ENCODE measurements at places on chromosomes 3 and 15.
A peak's percentile ranks its signal among the peaks of the same experiment; 100 is the strongest.

DNA sequence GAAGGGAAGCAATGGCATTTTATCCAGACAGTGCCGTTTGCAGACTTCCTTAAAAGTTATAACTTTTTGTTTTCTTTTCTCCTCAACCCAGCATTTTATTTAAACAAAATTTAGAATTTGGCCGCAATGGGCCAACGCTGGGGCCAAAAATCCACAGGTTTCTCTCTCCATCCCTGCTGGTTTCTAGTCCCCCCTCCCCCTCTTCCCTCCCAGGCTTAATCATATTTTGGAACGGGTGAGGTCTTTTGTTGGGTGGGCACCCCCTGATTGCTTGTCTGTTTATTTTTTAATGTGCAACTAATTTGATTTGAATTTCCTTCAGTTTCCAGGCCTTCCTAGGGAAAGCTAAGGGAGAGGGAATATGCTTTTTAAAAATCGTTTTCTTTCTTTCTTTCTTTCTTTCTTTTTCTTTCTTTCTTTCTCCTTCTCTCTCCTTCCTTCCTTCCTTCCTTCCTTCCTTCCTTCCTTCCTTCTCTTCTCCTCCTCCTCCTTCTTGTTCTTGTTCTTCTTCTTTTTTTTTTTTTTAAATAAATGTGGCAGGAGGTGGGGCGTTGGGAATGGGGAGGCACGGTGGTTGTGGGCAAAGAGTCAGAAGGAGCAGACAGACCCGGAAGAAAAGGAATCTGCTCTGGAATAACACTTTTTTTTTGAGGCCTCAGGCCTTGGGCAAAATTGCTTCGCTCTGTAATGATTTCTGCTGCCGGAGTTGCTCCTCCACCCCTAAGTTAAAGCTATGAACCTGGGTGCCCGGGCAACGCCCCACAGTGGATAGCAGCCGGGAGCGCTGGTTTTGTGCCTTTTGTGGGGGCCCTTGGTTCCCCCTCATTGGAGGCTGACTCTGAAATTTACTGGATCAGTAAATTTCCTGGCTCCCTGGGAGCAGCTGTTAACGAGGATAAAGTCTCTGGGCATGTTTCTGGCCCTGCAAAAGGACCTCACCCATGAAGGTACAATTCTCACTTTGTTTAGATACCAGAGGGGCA, 1.9 kb downstream of the FNDC3B start:
- no peak for DNase-seq

DNA sequence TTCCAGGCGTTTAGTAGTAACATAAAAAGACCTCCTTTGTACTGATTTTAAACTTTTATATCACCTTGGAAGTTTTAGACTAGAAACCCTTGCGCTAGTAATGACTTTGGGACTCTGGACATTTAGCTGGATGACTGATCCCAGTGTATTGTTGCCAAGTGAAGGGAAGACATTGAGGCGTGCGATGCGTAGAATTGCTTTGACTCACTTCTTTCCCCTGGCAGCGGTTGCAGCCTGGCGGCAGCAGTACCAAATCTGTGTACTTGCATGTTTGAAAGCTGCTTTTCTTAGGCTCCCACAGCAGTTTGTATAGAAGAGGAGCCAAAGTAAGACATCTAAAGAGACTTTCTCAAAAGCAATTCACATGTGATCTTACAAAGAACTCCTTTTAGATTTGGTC, 151.6 kb downstream of the BBX start:
- DNase-seq: no peak

DNA sequence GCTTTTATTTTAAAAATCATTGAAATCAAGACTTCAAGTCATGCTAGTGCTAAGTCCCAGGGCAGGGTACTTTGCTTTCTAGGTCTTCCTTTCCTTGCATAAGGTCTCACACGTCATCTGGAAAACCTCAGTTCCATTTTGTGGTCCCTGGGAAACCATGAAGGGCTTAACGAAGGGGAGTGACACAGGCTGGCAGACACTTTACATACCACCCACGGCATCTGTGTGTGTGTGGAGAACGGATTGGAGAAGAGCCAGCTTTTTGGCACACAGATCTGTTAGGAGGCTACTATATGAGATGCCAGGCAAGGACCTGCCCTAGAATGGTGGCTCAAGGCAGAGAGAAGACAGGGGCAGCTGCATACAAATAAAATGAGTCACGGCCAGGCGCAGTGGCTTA, 107.5 kb upstream of the NSMCE3 start:
- DNase-seq: no peak

GRCh38 chr15:64930778-64931371, 19.2 kb downstream of the ANKDD1A start:
- DNase-seq: no peak

- DNase-seq: peak; percentile 27
Observed at GRCh38 chr3:133812872-133813271, 7.3 kb downstream of the SRPRB start.

DNA sequence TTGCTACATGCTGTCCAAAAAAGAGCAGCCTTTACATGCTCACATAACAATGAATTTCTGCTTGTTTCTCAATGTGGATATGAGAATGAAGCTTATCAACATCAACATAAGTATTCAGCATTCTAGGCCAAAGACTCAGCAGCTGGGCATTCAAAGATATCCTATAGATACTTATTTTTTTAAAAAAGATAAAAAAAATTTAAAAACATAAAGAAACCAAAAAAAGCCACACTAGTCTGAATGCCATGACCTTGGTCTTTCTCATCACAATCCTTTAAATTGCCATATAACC, 182.0 kb downstream of the TNIK start:
- no peak for DNase-seq

GRCh38 chr15:84638103-84638502, 16.0 kb downstream of the WDR73 start:
- DNase-seq: no peak

DNA sequence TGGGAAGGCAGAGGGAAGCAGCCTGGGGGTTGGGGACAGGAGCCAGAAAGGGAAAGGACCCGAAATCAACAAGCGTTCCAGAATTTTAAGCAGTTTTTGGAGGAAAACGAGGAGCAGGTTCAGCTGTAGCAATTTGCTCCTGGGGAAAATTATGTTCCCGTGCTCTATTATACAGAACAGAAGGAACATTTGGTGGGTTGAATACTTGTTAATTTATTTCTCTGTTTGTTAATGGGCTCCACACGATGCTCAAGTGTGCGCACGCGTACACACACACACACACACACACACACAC, 149.2 kb upstream of the LINGO1 start:
- no peak for DNase-seq

GRCh38 chr15:49439678-49440395, 16.8 kb downstream of the FGF7 start:
- no peak for DNase-seq

- DNase-seq: no peak
Observed at GRCh38 chr15:40336744-40337122, 4.0 kb downstream of the CCDC9B start.

DNA sequence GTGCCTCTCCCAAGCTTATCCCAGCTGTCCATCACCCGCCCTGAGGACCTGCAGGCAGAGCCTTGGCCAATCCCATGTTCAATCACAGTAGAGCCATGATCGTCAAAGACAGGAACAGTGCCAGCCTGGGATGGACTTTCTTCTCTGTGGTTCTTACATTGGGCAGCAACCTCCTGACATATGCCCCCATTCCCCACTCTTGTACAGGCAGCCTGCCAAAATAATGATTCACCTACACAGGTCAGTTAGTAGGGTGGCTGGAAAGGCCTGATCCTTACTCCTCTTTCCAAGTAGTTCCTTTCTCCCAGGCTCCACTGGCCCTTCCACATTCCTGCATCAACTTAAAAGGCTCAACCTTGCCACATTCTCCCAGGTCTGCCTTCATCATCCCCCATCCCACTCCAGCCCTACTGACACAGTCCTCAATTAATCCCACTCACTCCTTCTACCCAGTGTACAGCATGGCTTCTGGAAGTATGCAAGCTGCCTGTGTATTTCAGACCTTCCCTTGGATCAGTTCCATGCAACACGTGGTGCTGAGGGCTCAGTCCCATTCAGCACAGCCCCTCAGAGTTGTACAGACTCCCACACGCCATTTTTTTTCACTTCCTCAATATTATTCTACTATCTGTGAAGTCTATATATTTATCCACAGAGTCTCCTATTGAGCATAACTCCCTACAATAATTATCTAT, 189.8 kb downstream of the NTRK3 start:
- no peak for DNase-seq

GRCh38 chr15:91913560-91913959, 60.1 kb downstream of the SLCO3A1 start:
- no peak for DNase-seq

DNA sequence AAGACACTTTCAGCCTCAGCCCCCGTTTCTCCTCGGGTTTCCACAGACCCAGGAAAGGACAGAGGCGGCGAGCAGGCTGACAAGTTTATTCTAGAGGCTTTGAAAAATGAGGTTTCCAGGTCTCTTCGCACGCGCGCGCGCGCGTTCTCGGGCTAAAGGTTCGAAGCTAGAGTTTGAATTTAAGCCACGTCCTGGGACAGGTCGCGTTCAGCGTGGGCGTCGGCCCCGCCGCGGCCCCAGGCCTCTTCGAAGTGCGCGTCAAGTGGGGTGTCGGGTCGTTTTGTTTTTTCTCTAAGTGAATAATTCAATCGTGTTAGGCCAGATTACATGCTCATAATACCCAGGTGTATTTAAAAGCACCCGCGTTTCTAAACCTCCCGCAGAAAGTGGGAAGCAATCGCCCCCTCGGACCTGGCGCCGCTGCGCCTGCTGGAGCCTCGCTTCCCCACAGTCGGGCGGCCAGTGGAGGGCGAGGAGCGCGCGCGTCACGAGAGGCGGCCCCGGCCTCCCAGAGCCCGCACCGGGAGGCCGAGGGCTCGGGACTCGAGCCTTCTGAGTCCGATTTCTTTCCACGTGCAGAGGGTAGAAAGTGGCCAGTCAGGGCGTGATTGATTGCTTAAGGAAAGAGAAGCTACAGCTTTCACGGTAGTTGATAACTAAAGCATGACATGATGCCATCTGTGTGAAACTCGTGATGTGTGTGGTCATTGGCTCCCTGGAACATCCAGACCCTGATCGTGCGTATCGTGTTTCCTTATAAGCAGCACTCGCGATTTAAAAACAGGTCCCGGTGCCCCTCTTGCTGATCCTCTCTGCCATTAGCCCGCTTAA, 15.8 kb upstream of the SOX2 start:
- no peak for DNase-seq

DNA sequence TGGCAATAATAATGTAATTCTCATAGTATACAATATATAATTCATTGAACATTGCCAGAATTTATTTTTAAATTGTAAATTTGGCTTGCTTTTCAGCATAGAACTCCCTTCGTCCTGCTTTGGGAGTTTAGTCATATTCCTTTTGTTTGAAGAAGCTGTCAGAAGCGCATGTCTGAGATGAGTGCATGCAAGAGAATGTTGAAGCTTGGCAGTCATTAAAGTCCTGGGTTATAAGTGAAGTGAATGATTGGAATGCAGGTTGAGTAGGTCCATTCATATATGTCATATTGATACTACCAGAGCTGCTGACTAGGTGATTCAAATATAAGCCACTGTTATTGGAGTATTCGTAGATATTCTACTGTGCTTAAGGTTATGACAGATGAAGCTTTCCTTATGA, 243.6 kb upstream of the MDFIC2 start:
- DNase-seq: no peak

- DNase-seq: no peak
Observed at GRCh38 chr3:115398506-115398905, 224.8 kb upstream of the GAP43 start.

GRCh38 chr3:135456108-135456790, 509.3 kb upstream of the PPP2R3A start:
- no peak for DNase-seq

DNA sequence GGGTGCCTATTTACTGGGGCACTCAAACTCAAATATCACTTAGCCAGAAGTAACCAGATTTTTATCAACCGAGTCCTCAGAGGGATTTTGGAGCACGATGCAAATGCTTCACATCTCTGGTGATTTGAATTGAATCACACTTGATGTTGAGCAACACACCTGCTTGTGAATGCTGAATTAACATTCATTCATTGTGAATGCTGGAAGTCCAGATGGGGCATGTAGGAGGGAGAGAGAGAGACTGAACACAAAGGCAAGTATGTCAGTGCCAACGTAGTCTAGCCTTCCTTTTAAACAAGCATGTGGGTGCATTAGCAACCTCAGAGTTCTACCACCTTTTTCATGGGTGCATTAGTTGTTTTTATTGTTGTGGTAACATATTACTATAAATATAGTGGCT, 156.2 kb downstream of the ADAMTSL3 start:
- no peak for DNase-seq

- no peak for DNase-seq
Observed at GRCh38 chr15:101157721-101158120, 94.1 kb downstream of the CHSY1 start.

DNA sequence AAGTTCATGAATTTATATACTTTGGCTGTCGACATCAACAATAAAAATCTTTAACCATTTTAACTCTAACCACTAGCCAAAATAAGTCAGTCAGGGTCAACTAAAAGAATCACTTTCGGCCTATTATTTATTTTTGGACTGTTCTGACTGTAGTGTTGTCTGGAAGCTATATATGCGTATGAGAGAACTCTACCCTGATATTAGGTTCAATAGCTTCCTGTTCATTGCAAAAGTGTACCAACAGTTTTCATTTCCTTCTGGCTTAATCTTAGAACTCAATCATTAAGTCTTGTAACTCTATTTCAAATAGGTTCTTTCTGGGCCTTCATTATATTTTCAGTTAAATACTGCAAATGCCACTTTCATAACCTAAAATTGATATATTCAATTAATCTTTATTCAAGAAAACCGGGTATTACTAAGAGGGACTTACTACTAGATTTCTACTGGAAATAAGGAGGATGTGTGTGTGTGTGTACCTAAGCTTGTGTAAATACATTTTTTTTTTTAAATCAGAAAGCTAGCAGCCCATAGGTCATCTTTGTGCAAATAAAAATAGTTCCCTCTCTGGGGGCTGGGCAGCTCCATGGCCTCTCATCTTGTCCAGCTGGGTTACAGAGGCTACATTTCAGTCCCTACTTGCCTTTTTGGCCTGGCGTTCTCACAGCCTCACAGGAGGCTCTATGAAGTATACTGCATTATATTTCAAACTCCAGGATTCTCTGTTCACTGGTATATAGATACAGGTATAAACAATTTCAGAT, 5.8 kb downstream of the SERPINI2 start:
- no peak for DNase-seq

- no peak for DNase-seq
Observed at GRCh38 chr15:37098468-37099318, 1.7 kb downstream of the MEIS2 start.

Data from GM04503 (cell line).